Activated CD4-positive, alpha-beta T cell treated with anti-CD3 and anti-CD28 coated beads, Interleukin-2, Interleukin-6, amounts not matched to agents 100 ng/mL and 50 ng/mL, durations not matched to agents 16 hours and 8 hours (primary cell): ENCODE measurements at places on chromosomes 1 and 21.
A peak's percentile ranks its signal among the peaks of the same experiment; 100 is the strongest.

DNA sequence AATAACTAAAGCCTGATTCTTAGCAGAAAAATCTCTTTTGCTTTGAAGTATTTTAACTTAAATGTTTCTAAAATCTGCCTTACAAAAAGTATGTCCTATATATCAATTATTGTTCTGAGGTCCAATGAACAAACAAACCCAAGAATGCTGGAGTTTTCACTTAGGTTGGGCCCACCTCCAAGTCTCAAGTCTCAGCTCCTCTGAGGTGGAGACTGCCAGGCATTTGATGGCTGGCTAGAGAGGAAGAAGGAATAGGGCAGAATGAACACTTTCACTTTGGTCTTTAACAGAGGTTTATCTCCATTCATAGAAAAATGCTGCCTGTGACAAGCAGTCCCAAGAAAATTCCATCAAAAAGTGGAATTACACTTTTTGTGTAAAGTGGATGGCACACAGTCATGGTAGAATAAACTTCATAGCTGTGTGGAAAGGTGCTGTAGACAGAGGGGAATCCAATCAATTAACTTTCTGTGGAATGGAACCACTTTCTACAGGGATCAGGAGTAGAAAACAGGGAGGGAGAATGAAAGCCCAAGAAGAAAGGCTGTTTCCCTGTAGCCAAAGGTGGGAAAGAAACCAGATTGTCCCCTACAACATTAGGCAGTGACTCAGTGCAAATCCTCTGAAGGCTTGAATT, 349.4 kb upstream of the RUNX1 start:
- no peak for DNase-seq

- DNase-seq = no peak
Measured at GRCh38 chr1:30472009-30472408, 251.4 kb downstream of the MATN1 start.

DNA sequence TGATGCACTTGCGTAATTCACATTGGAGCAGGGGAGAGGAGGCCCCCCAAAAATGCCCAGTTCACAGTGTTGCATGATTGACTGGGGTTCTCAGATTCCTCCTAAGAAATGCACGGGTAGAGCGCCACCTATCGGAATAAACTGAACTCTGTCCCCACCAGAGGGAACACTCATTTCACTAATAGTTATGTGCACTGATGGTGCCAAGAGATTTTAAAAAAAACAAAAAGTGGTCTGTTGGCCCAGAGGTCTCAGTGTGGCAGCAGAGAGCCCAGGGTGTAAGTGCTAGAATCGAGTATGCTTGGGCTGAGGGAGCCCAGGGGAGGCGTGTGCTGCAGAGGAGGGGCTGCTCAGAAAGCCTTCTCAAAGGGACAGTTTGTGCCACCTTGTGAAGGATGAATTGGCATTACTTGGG, 6.9 kb downstream of the PINK1 start:
- DNase-seq = peak; percentile 76

DNA sequence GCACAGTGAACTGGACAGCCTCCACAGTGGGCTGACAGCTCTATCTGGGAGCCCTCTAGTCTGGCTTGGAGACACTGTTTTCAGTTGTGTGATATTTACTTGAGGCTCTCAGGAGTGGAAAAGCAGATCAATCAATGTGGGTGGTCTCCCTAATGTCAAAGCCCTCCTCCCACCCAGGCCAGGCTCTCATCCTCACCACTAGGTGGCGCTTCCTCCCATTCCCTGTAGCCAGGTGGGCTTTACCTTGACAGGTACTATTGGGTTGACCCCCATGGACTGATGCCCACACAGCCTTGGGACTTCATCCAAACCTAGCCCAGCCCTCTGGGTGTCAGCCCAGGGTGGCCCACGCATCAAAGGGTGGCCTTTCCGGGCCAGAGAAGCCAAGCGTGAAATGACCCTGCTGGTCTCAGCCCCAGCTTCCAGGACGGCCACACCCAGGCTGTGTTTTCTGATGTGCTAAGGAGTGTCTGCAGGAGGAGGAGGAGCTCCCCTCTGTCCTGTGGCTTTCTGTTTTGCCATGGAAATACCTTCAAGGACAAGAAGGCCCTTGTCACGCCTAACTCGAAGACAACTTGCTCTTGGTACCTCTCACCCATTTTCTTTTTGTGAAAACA, 54.0 kb downstream of the CLIC6 start:
- DNase-seq = peak; percentile 34

DNA sequence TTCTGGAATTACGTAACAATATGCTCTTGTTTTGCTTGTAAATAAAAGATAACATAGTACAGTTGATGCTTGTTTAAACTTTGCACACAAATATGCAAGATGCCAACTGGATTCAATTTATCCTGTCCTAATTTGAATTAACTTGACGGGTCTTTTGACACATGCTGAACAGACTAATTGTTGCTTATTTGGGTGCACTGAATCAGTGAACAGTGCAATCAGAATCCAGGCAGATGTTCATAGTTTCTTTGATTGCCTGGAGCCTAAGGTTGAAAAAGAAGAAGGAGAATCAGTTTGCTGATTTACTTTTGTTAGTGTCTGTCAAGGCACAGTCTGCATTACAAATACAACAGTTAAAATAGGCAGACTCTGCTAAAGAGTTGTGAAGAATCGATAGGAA, 307.9 kb downstream of the COL11A1 start:
- DNase-seq = no peak

DNA sequence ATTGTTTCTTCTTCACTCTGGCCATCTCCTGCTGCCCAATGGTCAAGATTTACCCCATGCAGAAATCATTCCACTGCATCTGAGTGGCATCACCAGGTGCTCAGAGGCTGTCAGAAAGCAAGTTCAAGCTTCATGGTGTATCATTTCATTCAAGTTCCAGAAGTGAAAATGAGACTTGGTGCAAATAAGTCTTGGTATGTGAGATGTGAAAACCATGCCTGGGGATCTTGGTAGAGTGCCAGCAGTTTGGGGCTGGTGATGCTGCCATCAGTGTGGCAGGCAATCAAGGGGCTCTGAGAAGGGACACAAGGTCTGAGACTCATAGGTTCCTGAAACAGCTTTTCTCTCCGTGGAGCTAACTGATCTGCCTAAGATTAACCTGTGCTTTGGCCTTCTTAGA, 52.0 kb downstream of the CD2 start:
- peak; percentile 88 for DNase-seq

DNA sequence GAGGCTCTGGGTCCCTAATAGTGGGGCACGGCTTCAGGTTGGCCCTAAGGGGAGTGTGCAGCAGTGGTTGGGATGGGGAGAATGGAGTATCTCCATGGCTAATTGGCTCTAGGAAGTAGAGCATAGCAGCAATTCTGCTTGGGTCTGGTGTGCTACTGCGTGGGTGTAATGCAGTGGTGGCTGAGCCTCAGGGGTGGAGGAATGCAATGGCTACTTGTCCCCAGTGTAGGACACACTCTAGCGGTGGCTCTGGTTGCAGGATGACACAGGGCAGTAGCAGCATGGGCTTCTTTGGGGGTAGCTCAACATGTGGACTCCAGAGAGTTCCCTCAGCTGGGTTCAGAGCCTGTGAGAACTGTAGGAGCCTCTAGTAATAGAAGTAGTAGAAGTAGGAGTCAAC, 91.2 kb upstream of the FAM78B start:
- no peak for DNase-seq

DNA sequence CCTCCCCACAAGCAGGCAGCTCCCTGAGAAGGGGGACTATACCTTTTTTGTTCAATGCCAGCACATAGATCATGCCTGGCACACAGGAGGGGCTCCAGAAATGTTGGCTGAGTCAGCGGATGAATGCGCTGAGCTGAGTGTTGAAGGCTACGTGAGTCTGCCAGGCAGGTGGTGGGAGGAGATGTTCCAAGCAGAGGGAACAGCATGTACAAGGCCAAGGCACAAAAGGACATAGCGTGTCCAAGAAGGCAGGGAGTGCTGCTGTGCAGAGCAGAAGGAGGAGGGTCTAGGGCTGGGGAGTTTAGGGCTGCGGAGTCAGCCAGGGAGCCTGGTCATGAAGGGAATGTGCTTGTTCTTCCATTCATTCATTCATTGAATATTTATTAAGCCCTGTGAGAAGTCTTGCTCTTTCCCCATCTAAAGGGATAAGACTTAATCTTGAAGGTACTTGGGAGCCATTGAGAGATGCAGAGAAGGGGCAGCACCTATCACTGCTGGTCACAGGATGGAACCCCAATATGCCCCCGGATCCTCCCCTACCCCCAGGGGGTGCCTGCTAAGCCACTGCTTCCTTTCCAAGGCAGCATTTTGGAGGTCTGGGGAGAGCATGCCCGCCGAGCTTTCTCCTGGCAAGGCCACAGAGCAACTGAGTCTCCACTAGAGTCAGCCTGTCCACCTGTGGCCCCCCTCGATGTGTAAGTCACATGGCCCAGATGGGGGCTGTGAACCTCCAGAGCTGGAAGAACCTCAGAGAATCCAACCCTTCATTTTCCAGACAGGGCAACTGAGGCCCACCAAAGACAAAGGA, 31.2 kb upstream of the LAPTM5 start:
- no peak for DNase-seq

- no peak for DNase-seq
Measured at GRCh38 chr1:173478094-173478674, 1.0 kb downstream of the PRDX6 start.

- no peak for DNase-seq
Measured at GRCh38 chr1:23909412-23909811, 3.8 kb downstream of the CNR2 start.

GRCh38 chr21:37065561-37066177, 7.2 kb downstream of the PIGP start:
- no peak for DNase-seq

GRCh38 chr1:212353181-212353580, 61.5 kb downstream of the PACC1 start:
- DNase-seq = no peak

- DNase-seq = no peak
Measured at GRCh38 chr1:202405928-202406327, 57.4 kb downstream of the PPP1R12B start.

DNA sequence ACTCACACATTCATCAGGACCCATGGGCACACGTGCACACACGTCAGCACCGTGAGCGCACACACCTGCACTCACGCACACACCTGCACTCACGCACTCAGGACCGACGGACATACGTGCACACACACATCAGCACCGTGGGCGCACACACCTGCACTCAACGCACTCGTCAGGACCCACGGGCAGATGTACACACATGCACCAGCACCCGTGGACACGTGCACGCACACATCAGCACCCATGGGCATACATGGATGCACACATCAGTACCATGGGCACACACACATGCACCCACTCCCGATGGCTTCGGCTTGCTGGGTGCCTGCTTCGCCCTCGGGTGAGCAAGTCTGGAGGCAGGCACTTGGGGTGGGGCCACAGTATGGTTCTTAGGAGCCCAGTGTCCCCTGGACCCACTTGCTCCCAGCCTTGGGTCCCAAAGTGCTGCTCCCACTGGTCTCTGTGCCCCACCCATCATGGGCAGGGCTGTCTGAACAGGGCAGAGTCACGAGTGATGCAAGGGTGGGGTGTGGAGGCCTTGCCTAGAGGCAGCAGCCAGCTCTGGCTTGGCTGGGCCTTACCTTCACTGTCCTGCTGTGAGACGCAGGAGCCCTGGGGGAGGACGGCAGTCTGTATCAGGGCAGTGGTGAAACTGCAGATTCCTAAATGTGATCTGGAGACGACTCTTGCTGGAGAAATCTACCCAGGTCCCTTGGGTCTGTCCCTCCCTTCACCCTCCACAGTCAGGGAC, 49.8 kb downstream of the SKI start:
- DNase-seq = no peak

- no peak for DNase-seq
Measured at GRCh38 chr21:35643176-35643575, 417.1 kb downstream of the SETD4 start.

- DNase-seq = no peak
Measured at GRCh38 chr1:176111835-176112234, 95.3 kb downstream of the COP1 start.

- DNase-seq = no peak
Measured at GRCh38 chr1:6330410-6330911, 63.1 kb downstream of the ACOT7 start.

DNA sequence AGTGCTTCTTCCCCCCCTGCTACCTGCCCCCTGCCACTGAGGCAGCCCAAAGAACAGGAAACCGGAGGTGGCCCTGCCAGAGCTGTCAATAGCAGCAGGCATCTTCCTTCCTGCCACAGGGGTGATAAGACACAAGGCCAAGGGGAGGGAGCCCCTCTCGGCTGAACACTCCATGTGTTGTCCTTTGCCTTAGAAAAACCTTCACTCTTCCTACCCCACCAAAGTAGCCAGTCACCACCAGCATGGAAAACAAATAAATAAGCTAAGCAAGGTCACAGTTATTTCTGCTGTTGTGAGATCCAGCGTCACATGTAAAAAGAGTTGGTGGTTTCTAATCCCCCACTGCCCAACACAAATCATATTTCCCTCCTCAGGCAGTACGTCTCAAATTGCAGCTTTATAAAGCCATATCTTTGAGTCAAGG, 104.8 kb upstream of the DPT start:
- no peak for DNase-seq

- peak; percentile 61 for DNase-seq
Measured at GRCh38 chr1:180909005-180909414, 3.7 kb upstream of the KIAA1614 start.

- DNase-seq = no peak
Measured at GRCh38 chr21:35399002-35399530, 350.0 kb upstream of the RUNX1 start.

DNA sequence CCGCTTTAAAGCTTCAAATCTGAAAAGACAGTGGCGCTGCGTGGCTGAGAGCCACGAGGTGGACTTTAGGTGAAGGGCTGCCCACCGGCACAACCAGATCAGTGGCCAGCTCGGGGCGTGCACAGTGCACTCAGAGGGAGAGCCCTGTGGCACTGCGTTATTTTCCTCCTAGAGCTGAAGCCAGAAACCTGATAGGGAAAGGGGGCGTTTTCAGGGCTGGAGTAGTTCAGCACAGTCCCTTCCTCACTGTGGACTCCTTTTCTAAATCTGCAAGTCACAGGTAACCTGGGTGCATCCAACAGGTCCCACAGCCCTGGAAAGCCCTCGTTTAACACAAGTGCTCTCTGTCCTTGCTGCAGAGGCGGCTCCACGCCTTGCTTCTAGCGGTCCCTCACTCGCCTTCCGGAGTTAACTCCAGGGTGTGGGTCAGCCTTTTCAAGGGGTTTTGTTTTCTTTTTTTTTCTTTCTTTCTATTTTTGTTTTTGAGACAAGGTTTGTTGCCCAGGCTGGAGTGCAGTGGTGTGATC, 81.2 kb downstream of the GALNT2 start:
- DNase-seq = no peak

DNA sequence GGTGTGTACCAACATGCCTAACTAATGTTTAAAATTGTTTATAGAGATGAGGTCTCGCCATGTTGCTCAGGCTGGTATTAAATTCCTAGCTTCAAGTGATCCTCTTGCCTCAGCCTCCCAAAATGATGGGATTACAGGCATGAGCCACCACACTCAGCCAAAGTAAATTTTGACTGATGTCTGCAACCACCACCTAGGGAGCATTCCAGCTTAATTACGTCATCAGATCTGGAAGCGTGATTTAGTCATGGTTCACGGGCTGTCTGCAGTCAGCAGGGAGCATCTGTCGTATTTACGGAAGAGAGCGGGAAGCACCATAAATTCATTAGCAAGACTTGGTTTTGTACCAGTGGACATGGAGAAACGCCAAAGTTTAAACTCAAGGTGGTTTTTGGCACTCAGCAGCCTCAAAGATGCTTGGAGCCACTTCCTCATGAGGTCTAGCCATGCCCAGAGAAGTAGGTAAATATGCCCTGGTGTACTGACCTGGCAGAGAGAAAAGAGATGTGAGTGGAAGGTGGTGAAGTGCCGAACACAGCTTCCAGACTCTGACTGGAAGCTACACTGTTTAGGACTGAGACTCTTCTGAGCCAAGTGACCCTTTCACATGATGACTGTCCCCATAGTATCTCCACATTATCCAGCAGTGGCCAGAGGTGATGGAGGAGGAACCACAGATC, 60.8 kb upstream of the SLC35F3 start:
- no peak for DNase-seq

GRCh38 chr1:116910379-116911187, 867 bp downstream of the PTGFRN start:
- peak; percentile 59 for DNase-seq
